ENCODE measurements at places on chromosomes 6 and 20.

DNA sequence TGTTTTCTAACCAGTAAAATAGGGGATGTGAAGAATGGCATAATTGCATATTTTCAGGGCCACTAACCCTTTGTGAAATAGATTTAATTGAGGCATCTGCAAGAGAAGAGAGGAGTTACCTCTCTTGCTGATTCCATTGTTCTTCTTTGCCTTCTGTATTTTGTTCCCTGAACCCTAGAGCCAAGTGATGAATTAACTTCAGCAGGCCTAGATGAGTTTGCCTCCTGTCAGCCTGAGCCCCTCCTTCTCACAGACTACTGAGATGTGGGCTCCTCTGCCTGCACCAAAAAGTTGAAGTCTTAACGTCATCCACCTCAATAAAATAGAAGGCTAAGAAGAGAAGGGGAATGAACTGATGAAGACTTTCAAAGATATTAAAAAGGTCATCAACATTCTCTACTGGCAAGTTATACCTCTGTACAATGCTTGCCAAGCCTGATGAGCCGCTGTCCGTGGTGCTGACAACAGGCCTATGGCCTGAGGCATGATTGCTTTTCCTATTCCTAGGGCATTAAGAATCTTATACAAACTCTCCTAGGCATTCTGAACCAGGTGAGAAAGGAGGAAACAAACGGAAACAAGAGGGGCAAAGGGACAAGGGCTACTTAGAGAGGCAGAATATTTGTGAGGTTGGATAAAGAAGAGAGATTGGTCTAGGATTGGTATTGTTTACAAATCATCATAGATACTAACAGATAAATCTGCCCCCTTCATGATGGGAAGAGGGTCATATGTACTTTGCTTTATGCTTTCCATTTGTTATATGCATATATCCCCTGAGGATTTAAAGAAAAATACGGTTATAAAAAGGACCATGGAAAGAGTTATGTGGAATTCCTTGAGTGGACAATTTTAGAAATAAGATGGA is 46.8 kb downstream of the CD24 start:
- DNase-seq: no peak

- DNase-seq: no peak
Observed at GRCh38 chr6:90765491-90765890, 178.6 kb upstream of the MAP3K7 start.

- no peak for DNase-seq
Observed at GRCh38 chr20:33108661-33109060, 29.2 kb downstream of the BPIFB4 start.

GRCh38 chr6:157519255-157520116 is 138.5 kb downstream of the ZDHHC14 start:
- no peak for DNase-seq

DNA sequence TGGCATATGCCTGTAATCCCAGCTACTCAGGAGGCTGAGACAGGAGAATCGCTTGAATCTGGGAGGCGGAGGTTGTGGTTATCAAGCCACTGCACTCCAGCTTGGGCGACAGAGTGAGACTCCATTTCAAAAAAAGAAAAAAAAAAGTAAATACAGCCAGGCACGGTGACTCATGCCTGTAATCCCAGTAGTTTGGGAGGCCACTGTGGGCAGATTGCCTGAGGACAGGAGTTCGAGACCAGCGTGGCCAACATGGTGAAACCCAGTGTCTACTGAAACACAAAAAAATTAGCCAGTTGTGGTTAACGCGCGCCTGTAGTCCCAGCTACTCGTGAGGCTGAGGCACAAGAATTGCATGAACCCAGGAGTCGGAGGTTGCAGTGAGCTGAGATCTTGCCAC is 1.5 kb upstream of the NINL start:
- DNase-seq: no peak

- no peak for DNase-seq
Observed at GRCh38 chr20:31567380-31567720, 37.7 kb upstream of the ID1 start.

DNA sequence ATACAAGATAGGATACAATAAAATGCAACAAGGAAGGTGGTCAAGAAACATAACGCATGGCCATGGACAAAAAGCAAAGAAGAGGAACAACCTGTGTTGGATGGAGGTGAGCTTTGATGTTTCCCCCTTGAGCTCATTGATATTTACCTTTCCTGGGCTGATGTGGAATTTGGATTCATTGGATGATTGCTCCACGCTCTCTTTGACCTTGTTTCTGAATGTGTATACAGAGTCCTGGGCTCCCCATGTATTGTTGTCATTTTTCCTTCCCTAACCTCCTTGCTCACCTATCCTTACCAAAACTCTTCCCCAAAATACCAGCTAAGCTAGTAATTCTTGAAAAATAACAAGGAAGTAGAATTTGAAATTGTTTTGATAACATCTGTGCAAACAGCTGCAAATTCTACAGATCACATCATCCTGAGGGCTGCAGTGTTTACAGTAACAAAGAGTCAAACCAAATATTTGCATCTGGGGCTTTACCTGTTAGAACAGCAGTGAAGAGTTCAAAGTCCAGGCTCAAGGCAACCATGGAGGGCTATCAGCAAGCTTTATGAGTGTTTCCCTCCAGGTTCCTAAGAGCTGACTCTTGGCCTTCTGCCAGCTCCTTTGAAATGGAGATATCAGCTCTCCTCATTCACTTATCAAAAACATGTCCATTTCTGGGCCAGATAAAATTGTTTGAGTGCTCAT is 214.3 kb upstream of the MARCKS start:
- peak; percentile 93 for DNase-seq

GRCh38 chr6:106870069-106870468 is 104.5 kb downstream of the CD24 start:
- no peak for DNase-seq

DNA sequence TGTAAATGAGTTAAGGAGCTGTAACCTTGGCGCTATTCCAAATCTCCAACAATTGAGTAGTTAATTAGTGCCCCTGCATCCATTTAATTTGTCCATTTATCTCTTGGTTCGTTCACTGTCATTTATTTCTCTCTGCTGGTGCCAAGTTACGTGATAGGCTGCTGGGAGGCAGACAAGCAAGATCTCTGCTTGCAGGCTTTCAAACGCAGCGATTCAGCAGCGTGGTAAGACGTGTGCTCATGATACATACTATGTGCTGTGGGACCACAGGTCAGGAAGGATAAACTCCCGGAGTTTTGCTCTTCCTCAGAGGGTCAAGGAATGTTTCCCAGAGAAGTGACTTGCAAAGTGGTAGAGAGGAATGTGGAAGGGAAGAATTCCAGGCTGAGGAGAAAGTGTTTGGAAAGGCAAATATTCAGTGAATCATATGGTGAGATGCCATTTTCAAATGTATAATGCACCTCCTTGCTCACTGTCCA is 46.4 kb downstream of the UTRN start:
- peak; percentile 70 for DNase-seq

- no peak for DNase-seq
Observed at GRCh38 chr6:170083236-170084051, 207.4 kb downstream of the DLL1 start.

Measured in NCI-H748 treated with DMSO at 0.1 percent for 48 hours (cell line).